WTC11 (cell line): ENCODE measurements at places on chromosomes 3 and 15. TPM values are rescaled to one million over a fixed set of nuclear protein-coding genes. Genes with fewer than 3 reads are reported as not detected.

The GPR15 gene
- total RNA-seq: 0.14 TPM in 1 of 3 replicates, not detected in the others

The C3orf80 gene
- 0.41 to 0.66 TPM (median 0.66 TPM) in 3 replicates for total RNA-seq

The PIGZ gene
- 0.21 to 0.55 TPM (median 0.37 TPM) in 3 replicates for total RNA-seq

The ROPN1B gene
- total RNA-seq: 0.09 to 0.13 TPM in 2 of 3 replicates, not detected in the other

The MUC13 gene
- 0.22 to 0.34 TPM in 2 of 3 replicates, not detected in the other for total RNA-seq

The PLEKHO2 gene
- 21.6 to 22.1 TPM (median 21.9 TPM) in 3 replicates for total RNA-seq

The TMEM212 gene
- total RNA-seq: not detected in 3 replicates

The LRTM1 gene
- not detected in 3 replicates for total RNA-seq

The MPI gene
- 36.3 to 65.1 TPM (median 59.8 TPM) in 3 replicates for total RNA-seq

The CFAP20DC gene
- 4.9 to 6.1 TPM (median 5.7 TPM) in 3 replicates for total RNA-seq

The CHMP2B gene
- total RNA-seq: 36.5 to 41.5 TPM (median 37.8 TPM) in 3 replicates

The BTBD1 gene
- 34.2 to 39.6 TPM (median 35.6 TPM) in 3 replicates for total RNA-seq

The TMPRSS7 gene
- total RNA-seq: not detected in 3 replicates

GRCh38 chr15:60568914-60569391 is 90.0 kb upstream of the ICE2 start:
- H3K36me3 ChIP-seq: no peaks in the 10 kb centered on the region
- no peak for DNase-seq
- no peak overlapping the region for H3K4me3 ChIP-seq
- no peak overlapping the region for H3K27ac ChIP-seq
- peaks cover 37% of the 10 kb centered on the region for H3K4me1 ChIP-seq

GRCh38 chr15:42832576-42832975 is 88.0 kb downstream of the TTBK2 start:
- no peaks in the 10 kb centered on the region for H3K4me1 ChIP-seq
- no peaks in the 10 kb centered on the region for H3K36me3 ChIP-seq
- DNase-seq: no peak
- no peak overlapping the region for H3K27ac ChIP-seq
- H3K27me3 ChIP-seq: no peaks in the 10 kb centered on the region

DNA sequence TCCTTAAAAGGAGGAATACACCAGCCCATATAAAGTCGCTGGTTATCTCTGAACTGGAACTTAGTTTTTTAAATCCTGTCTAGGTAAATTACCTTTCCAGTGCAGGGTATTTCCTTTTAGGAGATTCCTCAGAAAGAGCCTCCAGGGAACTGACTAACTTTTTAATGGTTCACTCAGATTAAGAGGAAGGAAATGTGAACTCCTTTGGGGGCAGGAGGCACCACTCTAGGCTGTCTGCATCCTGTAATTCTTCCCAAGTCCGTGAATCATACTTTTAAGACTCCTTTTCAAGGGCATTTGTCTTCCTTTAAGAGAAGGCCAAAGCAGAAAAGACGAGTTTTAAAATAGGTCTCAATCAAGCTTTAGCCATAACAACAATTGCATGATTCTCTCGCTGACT is 871.2 kb upstream of the NR2F2 start:
- H3K4me1 ChIP-seq: peaks cover 16% of the 10 kb centered on the region
- DNase-seq: no peak
- no peaks in the 10 kb centered on the region for H3K36me3 ChIP-seq
- no peaks in the 10 kb centered on the region for H3K27me3 ChIP-seq
- no peak overlapping the region for H3K4me3 ChIP-seq
- no peak overlapping the region for H3K27ac ChIP-seq

GRCh38 chr3:197317250-197317963 is 19.0 kb upstream of the DLG1 start:
- H3K4me1 ChIP-seq: no peaks in the 10 kb centered on the region
- no peak overlapping the region for H3K4me3 ChIP-seq
- no peak for DNase-seq
- H3K36me3 ChIP-seq: no peaks in the 10 kb centered on the region
- H3K27me3 ChIP-seq: no peaks in the 10 kb centered on the region
- no peak overlapping the region for H3K27ac ChIP-seq

GRCh38 chr15:78104566-78105475 is 12.5 kb downstream of the SH2D7 start:
- H3K4me1 ChIP-seq: peaks cover 3% of the 10 kb centered on the region; the same call in 1 of the 2 replicates
- H3K27me3 ChIP-seq: no peaks in the 10 kb centered on the region
- no peak overlapping the region for H3K27ac ChIP-seq
- peaks cover 9% of the 10 kb centered on the region; the same call in 1 of the 2 replicates for H3K36me3 ChIP-seq

GRCh38 chr3:38349684-38350359 is 3.2 kb downstream of the XYLB start:
- H3K4me1 ChIP-seq: no peaks in the 10 kb centered on the region
- H3K36me3 ChIP-seq: peaks cover 9% of the 10 kb centered on the region
- no peak overlapping the region for H3K4me3 ChIP-seq
- H3K27ac ChIP-seq: no peak overlapping the region

DNA sequence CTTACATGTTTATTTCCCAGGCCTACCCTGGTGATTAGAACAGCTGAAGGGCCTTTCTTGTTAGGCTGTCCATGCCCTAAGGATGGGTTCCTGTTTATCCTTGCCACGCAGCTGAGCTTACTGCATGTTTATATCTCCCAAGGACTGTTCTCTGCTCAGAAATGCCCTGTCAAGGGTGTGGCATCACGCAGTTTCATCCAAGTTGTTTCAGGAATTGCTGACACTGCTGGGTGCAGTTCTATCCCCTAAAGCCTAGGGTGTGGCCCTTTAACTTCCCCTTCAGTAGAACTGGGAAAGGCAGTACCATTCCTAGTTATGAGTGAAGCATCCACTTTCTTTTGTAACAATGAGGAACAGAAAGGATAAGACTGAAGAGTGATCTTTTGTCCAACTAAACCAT is 5.0 kb downstream of the ELL3 start:
- no peak for DNase-seq
- no peak overlapping the region for H3K27ac ChIP-seq
- H3K27me3 ChIP-seq: no peaks in the 10 kb centered on the region
- peaks cover 13% of the 10 kb centered on the region for H3K4me1 ChIP-seq
- H3K36me3 ChIP-seq: peaks cover 62% of the 10 kb centered on the region

- H3K36me3 ChIP-seq: peaks cover 60% of the 10 kb centered on the region
- H3K4me3 ChIP-seq: no peak overlapping the region
- no peaks in the 10 kb centered on the region; the same call in 1 of the 2 replicates for H3K27me3 ChIP-seq
- no peak for DNase-seq
- H3K27ac ChIP-seq: peak overlapping the region; percentile 86
Measured at GRCh38 chr3:197242784-197243432, 55.5 kb downstream of the DLG1 start.

DNA sequence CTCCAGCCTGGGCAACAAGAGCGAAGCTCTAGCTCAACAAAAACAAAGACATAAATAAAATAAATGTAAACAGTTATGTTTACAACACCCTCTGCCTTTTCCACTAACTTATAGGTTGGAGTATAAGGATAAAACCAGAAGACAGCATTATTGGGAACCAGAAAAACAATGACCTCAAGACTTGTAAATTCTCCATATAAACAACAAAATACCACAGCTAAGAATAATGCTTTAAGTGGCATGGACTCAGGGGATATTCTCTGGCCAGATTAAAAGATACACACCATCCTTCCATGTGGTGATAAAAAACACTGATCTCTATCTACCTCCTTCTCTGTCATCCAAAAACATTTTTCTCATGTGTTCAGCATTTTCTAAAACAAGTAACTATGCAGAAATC is 500.6 kb downstream of the MAGI1 start:
- peaks cover 10% of the 10 kb centered on the region for H3K36me3 ChIP-seq
- DNase-seq: no peak
- no peak overlapping the region for H3K4me3 ChIP-seq
- no peaks in the 10 kb centered on the region for H3K27me3 ChIP-seq
- peaks cover 36% of the 10 kb centered on the region for H3K4me1 ChIP-seq
- H3K27ac ChIP-seq: no peak overlapping the region

- peak overlapping the region; percentile 87 for H3K4me3 ChIP-seq
- H3K4me1 ChIP-seq: peaks cover 71% of the 10 kb centered on the region
- H3K27me3 ChIP-seq: peaks cover 90% of the 10 kb centered on the region
- DNase-seq: peak; percentile 20
- H3K27ac ChIP-seq: peak overlapping the region; percentile 60
- no peaks in the 10 kb centered on the region for H3K36me3 ChIP-seq
Measured at GRCh38 chr3:64686446-64686908, 1.3 kb downstream of the ADAMTS9 start.

- no peaks in the 10 kb centered on the region for H3K4me1 ChIP-seq
- H3K36me3 ChIP-seq: no peaks in the 10 kb centered on the region
- H3K27me3 ChIP-seq: no peaks in the 10 kb centered on the region; the same call in 1 of the 2 replicates
- DNase-seq: no peak
- H3K4me3 ChIP-seq: no peak overlapping the region
Measured at GRCh38 chr3:186173224-186173815, 64.4 kb upstream of the ETV5 start.

- no peak overlapping the region for H3K27ac ChIP-seq
- DNase-seq: no peak
- no peaks in the 10 kb centered on the region for H3K27me3 ChIP-seq
Measured at GRCh38 chr3:74033806-74034205, 409.1 kb upstream of the PDZRN3 start.

DNA sequence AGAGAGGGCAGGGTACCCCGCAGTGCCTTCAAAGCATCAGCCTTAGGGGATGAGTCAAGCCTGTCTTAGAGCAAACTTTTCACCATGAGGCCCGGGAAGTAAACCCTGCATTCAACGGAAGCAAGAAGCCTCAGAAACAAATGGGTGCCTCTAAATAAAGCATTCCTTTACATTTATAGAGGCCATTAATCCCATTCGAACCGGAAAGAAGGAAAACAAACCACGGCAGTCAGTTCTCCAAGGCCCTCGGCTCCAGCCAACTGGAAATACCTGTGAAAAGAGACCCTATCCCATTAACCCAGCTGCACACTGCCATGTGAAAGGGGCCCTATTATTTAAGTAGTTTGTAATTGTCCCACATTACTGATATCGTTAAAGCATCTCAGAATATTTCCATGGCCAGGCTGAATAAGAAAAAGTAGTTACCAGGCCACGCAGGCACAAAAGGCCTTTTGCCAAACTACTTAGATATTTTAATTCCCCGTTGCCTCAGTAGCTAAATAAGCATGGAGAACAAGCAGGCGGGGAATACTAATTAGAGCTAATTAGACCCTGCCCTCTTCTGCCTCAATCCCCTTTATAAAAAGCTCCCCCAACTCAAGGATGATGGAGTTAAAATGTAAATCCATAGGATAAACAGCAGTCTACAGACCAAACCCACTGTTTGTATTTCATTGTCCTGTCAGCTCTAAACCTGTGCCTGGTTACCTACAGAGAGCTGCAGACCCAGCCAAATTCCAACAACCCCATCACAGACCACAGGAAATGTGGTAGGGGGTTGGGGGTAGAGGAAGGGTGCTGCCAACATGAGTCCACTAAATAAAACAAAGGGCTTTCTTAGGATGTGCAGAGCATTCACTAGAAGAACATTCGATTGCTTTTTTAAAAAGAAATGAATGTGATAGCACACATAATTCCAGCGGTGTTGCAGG is 4.1 kb downstream of the ITGB5 start:
- no peak for DNase-seq
- peaks cover 68% of the 10 kb centered on the region for H3K4me1 ChIP-seq
- H3K4me3 ChIP-seq: peak overlapping the region; percentile 88
- no peaks in the 10 kb centered on the region for H3K27me3 ChIP-seq
- H3K27ac ChIP-seq: peak overlapping the region; percentile 97

DNA sequence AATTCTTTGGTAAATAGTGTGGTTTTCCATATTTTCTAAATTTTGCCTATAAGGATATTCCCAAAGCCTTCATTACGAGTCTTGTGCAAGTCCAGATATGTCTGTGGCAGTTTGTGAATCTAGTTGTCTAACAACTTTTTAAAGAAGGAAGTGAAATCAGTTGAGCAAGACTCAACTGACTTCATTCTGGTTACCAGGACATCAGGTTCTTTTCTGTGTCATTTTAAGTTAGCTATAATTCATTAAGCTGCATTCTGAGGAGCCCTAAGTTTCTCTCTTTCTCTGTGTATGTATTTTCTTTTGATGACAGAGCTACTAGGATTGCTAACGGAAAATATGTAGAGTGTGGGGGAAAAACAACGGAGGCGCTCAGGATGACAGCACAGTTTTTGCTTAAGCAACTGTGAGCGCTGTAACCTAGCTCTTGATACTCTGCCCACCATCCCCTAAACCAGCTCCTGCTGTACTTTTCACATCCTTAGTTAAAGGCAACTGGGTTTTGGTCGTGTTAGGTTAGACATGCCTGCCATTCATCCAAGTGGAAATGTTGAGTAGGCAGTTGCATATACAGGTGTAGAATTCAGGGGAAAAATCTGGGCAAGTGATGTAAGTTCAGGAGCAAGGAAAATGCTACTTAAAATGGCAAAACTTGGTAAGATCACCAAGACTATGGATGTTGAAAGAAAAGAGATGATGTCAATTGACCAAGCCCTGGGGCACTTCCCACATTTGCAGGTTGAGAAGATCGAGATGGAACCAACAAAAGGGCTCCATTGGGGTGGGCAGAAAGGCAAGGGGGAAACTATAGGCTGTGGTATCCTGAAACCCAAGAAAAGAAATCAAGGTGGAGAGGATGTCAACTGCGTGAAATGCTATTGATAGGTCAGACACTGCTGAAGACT is 9.2 kb downstream of the MFSD1 start:
- H3K27ac ChIP-seq: no peak overlapping the region
- H3K36me3 ChIP-seq: no peaks in the 10 kb centered on the region

GRCh38 chr3:43257850-43258249 is 28.5 kb upstream of the SNRK start:
- no peak for DNase-seq
- no peak overlapping the region for H3K4me3 ChIP-seq
- peaks cover 7% of the 10 kb centered on the region for H3K4me1 ChIP-seq
- H3K36me3 ChIP-seq: no peaks in the 10 kb centered on the region
- peaks cover 5% of the 10 kb centered on the region for H3K27me3 ChIP-seq
- no peak overlapping the region for H3K27ac ChIP-seq

DNA sequence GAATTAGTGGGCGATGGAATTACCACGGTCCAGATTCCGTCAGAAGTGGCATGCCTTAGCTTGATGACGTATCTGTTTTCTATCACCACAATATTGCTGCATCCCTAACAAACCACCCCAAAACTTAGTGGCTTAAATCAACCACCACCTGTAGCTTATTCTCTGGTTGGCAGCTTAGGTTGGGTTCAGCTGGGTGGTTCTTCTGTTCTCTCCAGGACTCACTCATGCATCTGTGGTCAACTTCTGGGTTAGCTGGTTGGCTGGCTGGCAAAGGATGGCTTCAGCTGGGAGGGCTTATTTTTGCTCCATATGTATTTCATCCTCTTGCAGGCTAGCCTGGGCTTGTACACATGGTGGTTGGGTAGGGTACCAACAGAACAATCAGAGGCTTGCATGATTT is 288.8 kb upstream of the LRRFIP2 start:
- no peak overlapping the region for H3K27ac ChIP-seq
- peaks cover 8% of the 10 kb centered on the region for H3K36me3 ChIP-seq
- DNase-seq: no peak
- H3K4me1 ChIP-seq: peaks cover 12% of the 10 kb centered on the region

DNA sequence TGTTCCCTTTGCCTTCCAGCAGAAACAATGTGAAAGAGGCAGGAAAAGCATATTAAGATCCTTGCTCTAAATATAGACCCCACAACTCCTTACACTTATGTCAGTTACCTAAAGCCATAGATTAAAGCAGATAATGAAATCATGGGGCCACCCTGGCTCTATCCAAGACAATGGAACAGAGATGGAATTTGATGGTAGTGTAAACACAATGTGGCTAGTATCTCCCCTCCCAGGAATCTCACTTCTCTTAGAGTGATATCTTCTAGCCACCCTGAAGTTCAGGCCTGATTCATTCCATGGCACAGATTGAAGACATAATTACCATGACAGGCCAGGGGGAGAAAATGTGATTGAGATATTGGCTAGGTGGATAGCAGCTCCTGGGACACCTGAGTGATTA is 32.6 kb downstream of the GALNT15 start:
- DNase-seq: no peak
- H3K4me3 ChIP-seq: no peak overlapping the region
- H3K36me3 ChIP-seq: no peaks in the 10 kb centered on the region
- peaks cover 6% of the 10 kb centered on the region; the same call in 1 of the 2 replicates for H3K27me3 ChIP-seq
- no peak overlapping the region for H3K27ac ChIP-seq
- peaks cover 13% of the 10 kb centered on the region for H3K4me1 ChIP-seq

- no peak for DNase-seq
- peaks cover 2% of the 10 kb centered on the region; the same call in 1 of the 2 replicates for H3K4me1 ChIP-seq
- no peak overlapping the region for H3K4me3 ChIP-seq
- H3K36me3 ChIP-seq: 0 out of 2 replicates have a peak, but pooled peaks cover 3% of the 10 kb centered on the region
Measured at GRCh38 chr15:47516558-47516957, 200.7 kb upstream of the SEMA6D start.
